A549 treated with DMSO at 1 μM for 4 hours (cell line): ENCODE measurements at places on chromosomes 3 and 15. TPM values are rescaled to one million over a fixed set of nuclear protein-coding genes. Genes with fewer than 3 reads are reported as not detected.

Gene TUSC7
- total RNA-seq = not detected in 5 replicates

Gene LDHAL6B
- total RNA-seq = not detected in 5 replicates

Gene ISLR
- total RNA-seq = 0.15 to 0.41 TPM (median 0.25 TPM) in 5 replicates

Gene CHRNB4
- 0.73 to 1.7 TPM (median 0.95 TPM) in 5 replicates for total RNA-seq

Gene SCAPER
- 2.7 to 4.3 TPM (median 3.2 TPM) in 5 replicates for total RNA-seq

Gene OR5H1
- total RNA-seq = not detected in 5 replicates

Gene KNL1
- total RNA-seq = 6.4 to 9.4 TPM (median 8.4 TPM) in 5 replicates

Gene CCR3
- not detected in 5 replicates for total RNA-seq

Gene MKRN3
- total RNA-seq = 2.2 to 3.6 TPM (median 2.8 TPM) in 5 replicates

Gene PCSK6
- total RNA-seq = 10.9 to 12.5 TPM (median 11.9 TPM) in 5 replicates

Gene UBL7
- total RNA-seq = 38.9 to 44.6 TPM (median 41.4 TPM) in 5 replicates

Gene TCTA
- total RNA-seq = 23.0 to 25.1 TPM (median 24.1 TPM) in 5 replicates

Gene PLA2G4F
- total RNA-seq = not detected in 5 replicates

Gene PARP14
- 10.4 to 12.2 TPM (median 11.0 TPM) in 5 replicates for total RNA-seq

Gene PPP1R14D
- total RNA-seq = 0.19 to 0.35 TPM (median 0.28 TPM) in 3 of 5 replicates, not detected in the others

Gene GPR62
- 0.06 TPM in 1 of 5 replicates, not detected in the others for total RNA-seq

Gene SEMA3G
- 0.03 to 0.30 TPM (median 0.09 TPM) in 5 replicates for total RNA-seq

Gene TEX55
- total RNA-seq = not detected in 5 replicates

Gene ISLR2
- 0.07 to 0.30 TPM (median 0.12 TPM) in 5 replicates for total RNA-seq

Gene KLHL40
- not detected in 5 replicates for total RNA-seq

Gene SPINK8
- total RNA-seq = not detected in 5 replicates

Gene PRICKLE2
- total RNA-seq = 2.4 to 2.8 TPM (median 2.7 TPM) in 5 replicates

Gene SIDT1
- total RNA-seq = 0.19 to 0.64 TPM (median 0.48 TPM) in 5 replicates

Gene B3GALNT1
- total RNA-seq = 0.05 to 0.11 TPM (median 0.07 TPM) in 5 replicates

Gene SEMA3B
- 6.7 to 8.1 TPM (median 6.9 TPM) in 5 replicates for total RNA-seq

Gene ZBED2
- 0.18 to 0.45 TPM (median 0.39 TPM) in 5 replicates for total RNA-seq

Gene GOLGA8S
- 0.07 to 0.18 TPM (median 0.17 TPM) in 5 replicates for total RNA-seq

Gene MOBP
- 0.02 to 0.28 TPM (median 0.07 TPM) in 3 of 5 replicates, not detected in the others for total RNA-seq

Gene P3H2
- total RNA-seq = 33.5 to 53.7 TPM (median 45.8 TPM) in 5 replicates

Gene MFSD1
- total RNA-seq = 45.0 to 52.0 TPM (median 46.9 TPM) in 5 replicates

Gene SCN11A
- 0.01 TPM in 1 of 5 replicates, not detected in the others for total RNA-seq

Gene SMAD6
- total RNA-seq = 18.4 to 28.2 TPM (median 25.0 TPM) in 5 replicates

Gene ROBO2
- not detected in 5 replicates for total RNA-seq

Gene GLT8D1
- total RNA-seq = 33.1 to 41.7 TPM (median 37.2 TPM) in 5 replicates

Gene C3orf22
- not detected in 5 replicates for total RNA-seq

Gene CCR8
- total RNA-seq = not detected in 5 replicates

Gene SPSB4
- 0.10 to 0.27 TPM (median 0.16 TPM) in 5 replicates for total RNA-seq

Gene FGF12
- 0.38 to 0.97 TPM (median 0.63 TPM) in 5 replicates for total RNA-seq

Gene MED12L
- 0.30 to 0.72 TPM (median 0.60 TPM) in 5 replicates for total RNA-seq

Gene KBTBD13
- 0.02 TPM in 1 of 5 replicates, not detected in the others for total RNA-seq

Gene TMEM212
- not detected in 5 replicates for total RNA-seq

Gene PIGB
- total RNA-seq = 11.4 to 15.0 TPM (median 13.7 TPM) in 5 replicates

Gene C3orf20
- 0.03 TPM in 2 of 5 replicates, not detected in the others for total RNA-seq

Gene SLC12A1
- total RNA-seq = not detected in 5 replicates

Gene RUVBL1
- total RNA-seq = 97.5 to 104 TPM (median 101 TPM) in 5 replicates

Gene POLQ
- 7.0 to 8.3 TPM (median 7.5 TPM) in 5 replicates for total RNA-seq

Gene BLM
- total RNA-seq = 12.1 to 15.5 TPM (median 12.4 TPM) in 5 replicates
